NCI-H1436 treated with DMSO at 0.1 percent for 48 hours (cell line): ENCODE measurements at places on chromosomes 16 and 17.

GRCh38 chr17:31390748-31391495 is 553 bp upstream of the RAB11FIP4 start:
- no peak for DNase-seq

DNA sequence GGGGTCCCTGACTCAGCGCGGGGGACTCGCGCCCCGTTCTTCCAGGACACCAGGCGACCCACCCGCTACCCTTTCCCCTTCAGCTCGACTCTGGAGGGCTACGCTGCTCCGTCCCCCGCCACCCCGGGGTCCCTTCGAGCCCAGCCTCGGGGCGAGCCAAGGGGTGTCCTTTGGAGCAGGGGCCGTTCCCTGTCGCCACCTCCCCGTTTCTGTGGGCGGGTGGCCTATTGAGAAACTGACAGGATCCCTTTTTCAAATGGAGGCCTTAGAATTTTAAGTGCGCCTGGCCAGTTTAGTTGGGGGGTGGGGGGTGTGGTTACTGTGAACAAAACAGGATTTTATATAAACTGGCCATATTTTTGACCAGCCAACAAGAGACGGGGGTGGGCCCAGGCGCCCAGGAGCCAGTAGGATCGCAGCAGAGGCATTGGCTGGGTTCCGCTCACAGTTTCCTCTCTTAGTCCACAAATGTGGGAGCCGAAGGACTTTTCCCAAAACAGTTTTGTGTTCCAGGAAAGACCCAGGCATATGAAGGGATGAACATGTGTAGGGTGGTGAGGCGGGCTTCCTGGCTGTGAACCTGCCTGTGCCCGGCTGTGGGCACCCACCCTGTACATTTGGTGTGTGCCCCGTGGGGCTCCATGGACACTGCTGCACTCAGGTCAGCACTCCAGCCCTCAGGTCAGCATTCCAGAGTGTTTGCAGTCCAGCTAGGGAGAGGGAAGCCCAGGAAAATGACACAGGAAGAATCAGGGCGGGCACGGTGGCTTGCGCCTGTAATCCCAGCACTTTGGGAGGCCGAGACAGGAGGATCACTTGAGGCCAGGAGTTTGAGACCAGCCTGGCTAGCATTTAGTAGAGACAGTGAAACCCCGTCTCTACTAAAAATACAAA is 722 bp upstream of the TIMP2 start:
- no peak for DNase-seq

DNA sequence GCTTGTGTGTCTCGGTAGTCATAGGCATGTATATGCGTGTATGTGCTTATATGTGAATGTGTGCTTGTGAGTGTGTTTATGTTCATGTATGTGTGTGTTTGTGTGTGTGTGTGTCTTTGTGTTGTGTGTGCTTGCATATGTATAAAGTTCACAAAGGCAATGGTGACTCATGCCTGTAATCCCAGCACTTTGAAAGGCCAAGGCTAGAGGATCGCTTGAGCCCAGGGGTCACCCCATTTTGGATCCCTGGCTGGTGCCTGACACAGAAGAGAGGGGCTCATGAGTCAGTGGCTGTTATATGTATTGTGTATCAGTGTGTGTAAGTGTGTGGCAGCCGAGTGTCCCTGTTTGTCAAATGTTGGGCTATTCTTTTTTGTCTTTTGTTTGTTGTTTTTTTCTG is 69.3 kb downstream of the ABCC1 start:
- DNase-seq: no peak

DNA sequence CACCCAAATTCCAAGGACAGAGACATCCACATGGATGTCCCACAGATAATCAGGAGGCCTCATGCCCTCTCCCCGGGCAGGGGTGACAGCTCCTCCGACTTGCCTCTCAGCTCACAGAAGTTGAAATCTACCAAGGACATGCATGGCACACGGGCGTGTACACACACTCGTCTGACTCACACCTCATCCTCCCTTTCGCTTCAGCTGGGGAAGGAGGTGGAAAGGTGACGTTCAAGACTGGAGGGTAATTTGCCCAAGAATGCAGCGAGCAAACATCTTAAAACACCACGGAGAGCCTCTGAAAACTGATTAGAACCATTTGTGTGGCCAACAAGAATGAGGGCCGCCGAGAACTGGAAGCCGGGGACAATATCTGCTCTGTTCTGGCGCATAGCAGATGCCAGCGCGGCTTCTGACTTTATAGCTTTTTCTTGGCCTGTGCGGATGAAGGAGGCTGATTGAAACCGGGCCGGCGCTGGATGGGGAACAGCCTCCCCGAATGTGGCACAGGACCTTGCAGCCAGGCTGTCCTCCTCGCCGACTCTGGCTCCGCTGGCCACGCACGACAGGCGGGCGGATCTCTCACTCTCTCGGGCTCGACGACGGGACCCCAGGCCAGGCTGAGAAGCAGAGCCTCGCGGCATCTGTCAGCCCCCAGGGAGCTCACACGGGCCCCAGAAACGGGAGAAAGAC is 100.9 kb downstream of the C16orf95 start:
- DNase-seq: no peak

- DNase-seq: no peak
Observed at GRCh38 chr17:39212195-39212810, 12.2 kb downstream of the RPL19 start.

GRCh38 chr16:12323007-12323758 is 346.6 kb downstream of the SNX29 start:
- DNase-seq: no peak

GRCh38 chr16:61419791-61420190 is 616.4 kb downstream of the CDH8 start:
- DNase-seq: no peak

- no peak for DNase-seq
Observed at GRCh38 chr16:70740914-70741782, 55.3 kb upstream of the MTSS2 start.

DNA sequence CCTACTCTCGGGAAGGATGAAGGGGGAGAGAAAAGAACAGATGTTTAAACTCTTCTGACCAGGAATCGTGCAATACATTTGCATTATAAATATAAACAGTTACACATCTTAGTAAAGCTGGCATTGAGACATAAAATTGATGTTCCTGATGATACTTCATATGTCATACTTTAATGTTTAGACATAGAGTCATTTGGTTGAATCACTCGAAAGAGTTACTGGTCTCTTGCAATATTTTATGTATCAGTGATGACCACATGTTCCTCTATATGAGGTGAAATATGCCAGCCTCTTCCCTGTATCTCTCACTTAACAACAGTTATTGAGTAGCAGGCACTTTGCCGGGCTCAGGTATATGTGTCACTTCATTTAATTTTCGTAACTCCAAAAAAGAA is 49.7 kb upstream of the PMFBP1 start:
- no peak for DNase-seq
